ENCODE measurements at places on chromosomes 16 and 17. TPM values are rescaled to one million over a fixed set of nuclear protein-coding genes. Genes with fewer than 3 reads are reported as not detected.

Gene C17orf50
- total RNA-seq: not detected

Gene NUBP2
- 32.9 TPM for total RNA-seq

Gene OR3A2
- total RNA-seq: not detected

Gene SMPD3
- 0.29 TPM for total RNA-seq

Gene EXOC7
- total RNA-seq: 98.8 TPM

Gene GRAPL
- total RNA-seq: 6.3 TPM

Gene SRCIN1
- 0.84 TPM for total RNA-seq

Gene KRTAP4-5
- total RNA-seq: not detected

Gene SAP30BP
- 78.6 TPM for total RNA-seq

Gene TEX14
- 0.16 TPM for total RNA-seq

Gene TAC4
- total RNA-seq: not detected

Gene OR2C1
- total RNA-seq: not detected

Gene UTS2R
- total RNA-seq: not detected

Data from aorta (tissue), 5 donors.